Pancreas (tissue), 10 donors: ENCODE measurements at places on chromosomes 2 and 18. TPM values are rescaled to one million over a fixed set of nuclear protein-coding genes. Genes with fewer than 3 reads are reported as not detected.

The HRH4 gene
- not detected for total RNA-seq

The FAHD2A gene
- 22.2 TPM for total RNA-seq

The RHOB gene
- 47.9 TPM for total RNA-seq

The LHCGR gene
- total RNA-seq = not detected

The DOK6 gene
- 0.35 TPM for total RNA-seq

The MROH2A gene
- not detected for total RNA-seq

The SRD5A2 gene
- total RNA-seq = not detected
